ENCODE measurements at places on chromosomes 3 and 15.

- DNase-seq, result no peak
Observed at GRCh38 chr3:128983293-128984069, 10.4 kb downstream of the CFAP92 start.

- no peak for DNase-seq
Observed at GRCh38 chr3:47503033-47503432, 10.5 kb downstream of the ELP6 start.

- DNase-seq, result peak; percentile 2
Observed at GRCh38 chr3:65914740-65915367, 123.9 kb downstream of the MAGI1 start.

DNA sequence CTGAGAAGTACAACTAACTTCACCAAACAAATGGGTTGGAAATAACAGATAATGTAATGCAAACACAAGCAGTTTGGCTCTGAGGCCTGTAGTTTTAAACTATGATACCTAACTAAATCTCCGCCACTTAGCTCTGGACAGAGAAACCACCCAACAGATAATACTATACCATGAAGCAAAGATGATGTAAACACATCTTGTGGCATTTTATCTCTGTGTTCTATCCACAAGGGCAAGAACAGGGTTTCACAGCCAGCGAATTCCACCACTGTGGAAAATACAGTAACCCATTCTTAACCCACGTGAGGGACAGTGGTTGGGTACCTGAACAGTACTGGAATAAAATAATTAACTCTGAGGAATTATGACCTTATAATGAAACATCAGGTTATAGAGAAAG is 93.6 kb downstream of the P3H2 start:
- DNase-seq, result no peak

DNA sequence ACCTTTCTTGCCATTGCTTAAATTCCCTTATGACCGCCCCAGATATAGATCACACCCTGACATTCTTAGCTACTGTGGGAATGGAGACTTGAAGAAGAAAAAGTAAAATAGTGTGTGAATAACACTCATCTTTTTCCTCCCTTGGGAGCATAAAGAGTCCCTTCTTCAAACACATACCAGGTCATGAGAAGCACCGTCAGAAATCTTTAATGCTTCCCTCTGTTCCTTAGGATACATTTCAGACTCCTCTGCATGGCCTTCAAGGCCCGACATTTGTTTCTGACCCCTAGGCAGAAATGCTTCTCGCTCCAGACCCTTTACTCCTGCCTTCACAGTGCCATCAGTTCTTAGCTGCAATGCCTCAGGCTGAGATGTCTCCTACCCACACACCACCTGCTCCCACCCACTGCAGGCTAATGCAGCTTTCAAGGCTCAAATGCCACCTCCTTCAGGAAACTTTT is 143.8 kb upstream of the IL12A start:
- no peak for DNase-seq

- DNase-seq, result peak; percentile 29
Observed at GRCh38 chr3:115022835-115023398, 124.2 kb downstream of the ZBTB20 start.

DNA sequence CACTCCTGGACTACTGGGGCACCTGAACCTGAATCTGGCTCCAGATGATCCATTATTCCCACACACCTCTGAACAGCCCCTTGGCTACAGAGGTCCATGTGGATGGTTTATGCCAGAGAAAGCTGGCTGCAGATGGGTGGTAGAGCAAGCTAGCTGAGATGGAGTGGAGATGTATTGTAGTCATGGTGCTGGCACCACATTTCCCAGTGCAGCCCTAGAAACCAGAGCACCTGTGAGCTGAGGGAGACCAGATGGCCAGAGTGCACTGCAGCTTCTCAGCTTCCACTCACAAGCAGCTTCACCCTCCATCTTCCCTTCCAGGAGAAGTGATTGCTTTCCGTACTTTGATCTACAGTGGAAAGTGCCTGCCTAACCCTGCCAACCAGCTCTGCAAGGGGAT is 29.9 kb downstream of the RBP1 start:
- DNase-seq, result no peak

- peak; percentile 58 for DNase-seq
Observed at GRCh38 chr15:95826412-95827195, 503.9 kb upstream of the NR2F2 start.

DNA sequence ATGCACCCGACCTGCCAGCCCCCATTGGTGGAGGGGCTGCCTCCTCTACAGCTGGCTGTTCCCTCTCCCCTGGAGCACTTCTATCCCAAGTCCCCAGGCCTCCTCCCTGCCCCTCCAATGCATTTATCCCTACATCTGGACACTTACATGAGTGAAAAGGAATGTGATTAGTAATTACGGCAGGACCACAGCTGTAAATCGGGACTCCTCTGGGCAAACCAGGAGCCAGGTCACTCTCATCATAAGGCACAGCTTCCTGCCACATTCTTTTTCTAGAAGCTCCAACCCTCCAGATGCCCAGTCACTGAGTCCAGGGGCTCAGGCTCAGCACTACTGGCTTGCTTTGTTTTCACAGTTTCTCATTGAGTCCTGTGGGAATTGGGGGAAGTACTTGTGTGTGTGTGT is 54.3 kb downstream of the IL20RB start:
- DNase-seq, result no peak

DNA sequence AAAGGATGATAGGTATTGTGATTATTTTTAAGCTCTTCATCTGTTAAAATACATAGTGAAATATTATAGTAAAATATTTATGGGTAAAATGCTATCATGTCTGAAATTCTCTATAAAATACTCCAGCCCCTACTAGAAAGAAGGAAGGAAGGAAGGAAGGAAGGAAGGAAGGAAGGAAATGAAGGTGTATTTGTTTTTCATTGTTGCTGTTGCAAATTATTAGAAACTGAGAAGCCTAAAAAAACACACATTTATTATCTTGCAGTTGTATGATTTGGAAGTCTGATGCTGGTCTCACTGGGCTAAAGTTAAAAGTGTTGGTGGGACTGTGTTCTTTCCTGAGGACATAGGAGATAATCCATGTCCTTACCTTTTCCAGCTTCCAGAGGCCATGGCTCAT is 47.6 kb upstream of the CLSTN2 start:
- no peak for DNase-seq

DNA sequence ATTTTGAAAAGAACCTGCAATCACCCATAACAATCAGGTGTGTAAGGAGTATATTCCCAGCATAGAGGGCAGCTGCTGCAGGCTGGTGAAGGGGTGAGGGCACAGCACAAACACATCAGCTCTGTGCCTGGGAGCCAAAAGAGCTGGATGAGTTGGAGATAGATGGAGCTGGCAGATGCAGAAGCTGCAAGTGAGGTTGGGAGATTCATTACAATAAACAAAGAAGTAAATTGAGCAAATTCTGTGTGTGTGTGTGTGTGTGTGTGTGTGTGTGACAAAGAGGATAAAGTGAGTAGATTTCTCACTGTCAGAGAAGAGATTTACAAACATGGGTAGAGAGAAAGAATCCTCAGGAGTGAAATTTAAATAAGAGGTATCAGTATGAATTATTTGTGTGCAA is 994.7 kb downstream of the EPHA3 start:
- DNase-seq, result no peak

DNA sequence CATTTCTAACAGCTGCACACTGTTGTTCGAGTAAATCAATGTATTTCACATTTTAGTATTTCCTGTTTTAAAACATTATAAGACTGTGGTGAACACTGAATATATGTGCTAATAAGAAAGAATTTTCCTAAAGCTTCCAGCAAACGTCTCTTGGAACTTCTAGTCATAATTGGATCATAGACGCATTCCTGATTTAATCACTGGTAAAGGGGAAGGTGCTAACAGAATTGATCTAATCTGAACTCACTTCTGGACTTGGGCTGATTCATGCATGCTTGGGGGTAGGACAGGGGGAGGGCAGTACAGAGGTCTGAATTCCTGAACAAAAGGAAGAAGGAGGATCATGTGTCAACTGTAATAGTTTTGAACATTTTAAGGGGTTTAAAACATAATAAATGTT is 7.3 kb upstream of the LEKR1 start:
- DNase-seq, result peak; percentile 71

DNA sequence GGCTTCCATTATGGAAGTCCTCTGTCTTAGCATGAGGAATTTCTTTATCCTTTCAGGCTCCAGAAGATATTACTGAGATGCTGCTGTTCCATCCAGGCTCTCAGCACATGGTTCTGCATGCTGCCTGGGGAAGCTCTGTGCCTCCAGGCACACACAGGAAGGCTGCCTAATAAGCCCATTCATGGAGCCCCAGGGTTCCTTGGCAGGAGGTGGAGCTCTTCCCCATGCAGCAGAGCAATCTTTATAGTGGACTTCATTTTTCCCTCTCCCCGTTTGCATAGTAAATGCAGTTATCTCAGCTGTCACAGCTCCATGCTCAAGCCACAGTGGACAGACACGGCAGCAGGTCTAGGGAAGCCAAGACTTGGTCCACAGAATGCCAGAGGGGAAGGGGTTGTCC is 57.6 kb downstream of the BOC start:
- no peak for DNase-seq

- peak; percentile 82 for DNase-seq
Observed at GRCh38 chr15:66483131-66483566, 14.4 kb downstream of the SNAPC5 start.

DNA sequence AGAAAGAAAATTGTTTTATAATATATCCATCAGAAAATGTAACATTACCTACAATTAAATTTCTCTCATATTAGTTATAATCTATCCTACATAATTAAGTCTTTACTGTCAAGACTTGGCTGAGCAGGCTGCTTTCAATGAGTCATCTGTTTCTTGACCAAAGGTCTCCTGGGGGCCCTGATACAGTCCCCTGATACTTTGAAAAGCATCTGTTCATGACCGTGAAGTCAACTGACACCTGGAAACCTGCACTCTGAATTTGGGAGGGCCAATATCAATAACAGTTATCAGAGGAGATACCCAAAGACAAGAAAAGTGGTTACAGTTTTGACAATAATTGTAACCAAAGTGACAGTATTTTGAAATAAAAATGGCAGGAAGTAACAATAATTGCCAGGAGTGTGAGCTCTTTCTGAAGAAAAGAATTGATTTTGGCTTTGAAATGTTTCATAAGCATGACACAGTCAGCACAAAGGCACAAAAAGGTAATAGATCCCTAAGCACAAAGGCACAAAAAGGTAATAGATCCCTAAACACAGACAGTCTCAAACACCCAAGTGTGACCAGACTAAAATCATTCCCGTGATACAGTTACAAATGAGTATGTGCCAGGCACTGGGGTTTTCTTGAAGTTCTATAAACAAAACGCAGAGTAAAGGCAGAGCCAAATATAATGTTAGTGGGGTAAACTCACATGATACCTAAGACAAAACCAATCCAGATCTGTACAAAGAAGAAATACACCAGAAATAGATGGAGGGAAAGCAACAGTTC is 260.7 kb downstream of the PLOD2 start:
- DNase-seq, result no peak
